ENCODE measurements at places on chromosomes 13 and 19.
A peak's percentile ranks its signal among the peaks of the same experiment; 100 is the strongest.

- DNase-seq = no peak
These were observed 11.5 kb upstream of the WBP4 start for GRCh38 chr13:41049480-41050440.

DNA sequence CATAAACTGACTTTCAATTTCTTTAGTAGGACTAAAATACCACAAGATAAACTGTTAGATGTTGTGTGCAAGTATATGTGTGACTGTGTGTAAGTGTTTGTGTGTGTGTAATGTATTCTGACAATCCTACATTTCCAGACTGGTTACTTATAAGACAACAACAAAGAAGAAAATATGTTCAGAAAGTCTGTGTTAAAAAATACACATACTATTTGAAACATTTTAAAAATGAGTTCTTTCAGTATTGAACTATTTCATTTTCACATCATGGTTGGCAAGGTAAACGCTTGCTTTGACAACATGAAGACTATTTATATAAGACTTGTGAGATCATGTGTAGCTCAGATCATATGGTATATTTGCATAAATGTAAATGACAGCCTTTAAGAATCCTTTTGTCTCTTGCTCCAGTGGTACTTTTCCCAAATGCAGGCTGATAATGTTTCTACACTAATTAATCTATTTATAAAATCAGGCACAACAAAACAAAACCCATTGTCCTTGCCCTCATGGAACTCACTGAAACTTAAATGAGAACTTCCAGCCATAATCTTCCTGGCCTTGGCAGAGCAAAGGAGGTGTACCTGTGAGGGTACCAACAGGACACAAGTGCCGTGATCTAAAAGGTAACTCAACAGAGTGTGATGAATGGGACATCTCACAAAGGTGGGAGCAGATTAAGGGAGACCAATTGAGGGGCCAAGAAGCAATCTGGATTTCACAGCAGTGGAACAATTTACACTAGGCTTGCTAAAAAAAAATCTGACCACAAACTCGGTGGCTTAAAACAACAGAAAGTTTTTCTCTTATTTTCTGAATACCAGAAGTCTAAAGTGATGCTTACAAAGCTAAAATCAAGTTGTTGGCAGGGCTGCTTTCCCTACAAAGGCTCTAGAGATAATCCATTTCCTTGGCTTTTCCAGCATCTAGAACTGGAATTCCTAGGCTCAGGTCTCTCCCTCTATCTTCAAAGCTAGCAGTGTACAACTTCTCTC, 349.0 kb downstream of the TBC1D4 start:
- no peak for DNase-seq

DNA sequence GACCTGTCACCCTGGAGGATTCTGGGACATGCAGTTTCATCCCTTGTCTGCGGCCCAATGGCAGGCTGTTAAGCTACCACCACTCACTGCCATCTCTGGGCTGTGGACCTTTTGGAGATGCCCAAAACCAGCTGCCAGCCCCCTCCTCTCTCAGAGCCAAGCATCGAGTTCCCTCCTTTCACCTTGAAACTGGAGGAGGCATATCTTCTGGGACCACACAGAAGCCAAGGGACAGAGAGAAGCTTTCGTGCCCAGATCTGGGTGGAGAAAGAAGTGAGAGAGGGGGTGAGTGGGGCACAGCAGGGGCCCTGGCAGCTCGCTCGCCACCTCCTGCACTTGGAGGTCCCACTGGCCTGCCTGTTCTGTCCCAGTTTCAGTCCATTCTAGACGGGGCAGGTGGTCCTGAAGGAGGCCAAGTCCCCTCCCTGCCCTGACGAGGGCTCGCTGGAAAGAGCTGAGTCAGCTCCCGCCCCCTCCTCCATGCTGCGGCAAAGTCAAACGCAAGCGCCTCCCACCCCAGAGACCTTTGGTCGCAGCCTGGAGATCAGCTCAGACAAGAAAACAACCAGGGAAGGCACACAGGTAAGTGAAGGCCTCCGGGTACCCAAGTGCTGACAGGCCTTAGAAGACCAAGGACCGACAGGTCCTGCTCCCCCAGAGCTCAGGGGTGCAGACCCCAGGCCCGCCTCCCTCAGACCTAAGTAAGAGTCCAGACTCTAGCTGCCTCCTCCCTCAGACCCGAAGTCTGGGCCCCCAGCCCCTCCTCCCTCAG, 3.8 kb downstream of the BCAT2 start:
- peak; percentile 40 for DNase-seq

- DNase-seq = no peak
These were observed 18.7 kb upstream of the CRYL1 start for GRCh38 chr13:20544201-20544923.

DNA sequence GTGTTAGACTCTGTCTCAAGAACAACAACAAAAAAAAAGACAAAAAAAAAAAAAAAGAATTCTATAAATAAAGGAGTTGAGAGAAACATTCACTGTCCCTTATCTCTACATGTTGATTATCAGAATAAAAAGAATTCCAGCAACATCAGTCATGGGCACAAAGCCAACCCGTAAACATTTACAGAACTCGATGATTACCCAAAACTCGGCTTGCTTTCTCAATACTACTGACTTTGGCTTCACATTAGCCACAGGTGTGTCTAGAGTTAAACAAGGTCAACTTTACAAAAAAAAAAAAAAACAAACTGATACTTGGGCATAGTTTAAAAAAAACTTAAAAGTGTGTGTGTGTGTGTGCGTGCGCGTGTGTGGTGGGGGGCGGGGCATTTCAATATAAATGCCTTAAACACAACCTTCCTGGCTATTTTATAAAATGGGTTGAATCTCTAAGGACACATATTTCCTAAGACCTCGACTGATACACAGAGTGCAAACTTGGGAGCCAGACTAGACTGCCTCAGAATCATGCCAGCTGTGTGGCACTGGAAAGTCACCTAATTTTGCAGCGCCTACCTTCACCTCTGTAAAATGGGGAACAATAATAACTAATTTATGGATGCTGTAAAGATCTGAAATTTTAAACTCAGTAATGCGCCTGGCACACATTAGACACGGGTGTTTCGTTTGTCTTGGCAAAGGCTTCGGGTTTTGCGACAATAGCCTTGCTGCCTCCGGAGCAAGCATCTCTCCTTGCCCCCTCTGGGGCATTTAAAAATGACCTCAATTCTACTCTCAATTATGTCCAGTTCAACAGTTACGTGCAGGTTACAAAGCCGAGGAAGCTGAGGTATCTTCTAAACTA, 922 bp downstream of the EBPL start:
- peak; percentile 33 for DNase-seq

DNA sequence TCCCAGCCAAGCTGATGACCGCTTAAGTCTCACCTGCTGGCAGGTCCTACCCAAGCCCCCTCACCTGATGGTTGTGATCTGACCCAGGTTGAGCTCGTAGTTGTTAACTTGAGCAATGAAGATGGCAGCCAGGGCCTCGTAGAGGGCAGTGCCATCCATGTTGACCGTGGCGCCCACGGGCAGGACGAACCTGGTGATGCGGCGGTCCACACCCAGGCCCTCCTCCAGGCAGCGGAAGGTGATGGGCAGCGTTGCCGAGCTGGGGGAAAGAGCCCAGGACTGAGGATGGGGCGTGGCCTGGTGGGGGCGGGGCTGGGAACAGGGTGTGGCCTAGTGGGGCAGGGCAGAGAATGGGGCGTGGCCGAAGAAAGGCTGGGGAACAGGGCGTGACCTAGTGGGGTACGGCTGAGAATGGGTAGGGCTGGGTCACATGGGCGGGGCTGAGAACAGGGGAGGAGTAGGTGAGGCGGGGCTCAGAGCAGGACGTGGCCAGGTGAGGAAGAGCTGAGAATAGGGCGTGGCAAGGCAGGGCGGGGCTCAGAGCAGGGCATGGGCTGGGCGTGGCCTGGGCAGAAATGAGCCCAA, 12.9 kb downstream of the OR7C2 start:
- no peak for DNase-seq

- no peak for DNase-seq
These were observed 6.6 kb downstream of the STARD13 start for GRCh38 chr13:33278913-33279312.

GRCh38 chr19:58549664-58550361, 5.1 kb downstream of the CHMP2A start:
- no peak for DNase-seq

DNA sequence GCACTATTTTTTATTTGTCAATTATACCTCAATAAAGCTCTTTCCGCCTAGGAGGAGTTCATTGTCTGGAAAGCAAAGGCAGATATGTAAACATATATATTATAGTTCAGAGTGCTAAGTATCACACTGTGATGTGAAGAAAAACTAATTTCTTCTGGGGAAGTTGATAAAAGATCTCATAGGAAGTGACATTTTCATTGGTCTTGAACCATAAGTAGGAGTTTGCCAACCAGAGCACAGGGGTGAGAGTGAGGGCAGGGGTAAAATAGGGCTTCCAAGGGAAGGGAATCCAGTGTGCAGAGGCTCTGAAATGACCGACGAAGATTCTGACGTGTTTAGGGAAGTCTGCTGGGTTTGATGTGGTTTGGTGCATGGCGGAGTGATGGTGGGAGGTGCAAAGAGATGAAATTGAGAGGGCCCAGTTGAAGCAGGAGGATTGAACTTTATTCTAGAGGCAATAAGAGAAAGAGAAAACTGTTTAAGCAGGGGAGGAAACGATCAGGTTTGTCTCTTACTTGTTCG, 780 bp upstream of the GTF2F2 start:
- DNase-seq = no peak

DNA sequence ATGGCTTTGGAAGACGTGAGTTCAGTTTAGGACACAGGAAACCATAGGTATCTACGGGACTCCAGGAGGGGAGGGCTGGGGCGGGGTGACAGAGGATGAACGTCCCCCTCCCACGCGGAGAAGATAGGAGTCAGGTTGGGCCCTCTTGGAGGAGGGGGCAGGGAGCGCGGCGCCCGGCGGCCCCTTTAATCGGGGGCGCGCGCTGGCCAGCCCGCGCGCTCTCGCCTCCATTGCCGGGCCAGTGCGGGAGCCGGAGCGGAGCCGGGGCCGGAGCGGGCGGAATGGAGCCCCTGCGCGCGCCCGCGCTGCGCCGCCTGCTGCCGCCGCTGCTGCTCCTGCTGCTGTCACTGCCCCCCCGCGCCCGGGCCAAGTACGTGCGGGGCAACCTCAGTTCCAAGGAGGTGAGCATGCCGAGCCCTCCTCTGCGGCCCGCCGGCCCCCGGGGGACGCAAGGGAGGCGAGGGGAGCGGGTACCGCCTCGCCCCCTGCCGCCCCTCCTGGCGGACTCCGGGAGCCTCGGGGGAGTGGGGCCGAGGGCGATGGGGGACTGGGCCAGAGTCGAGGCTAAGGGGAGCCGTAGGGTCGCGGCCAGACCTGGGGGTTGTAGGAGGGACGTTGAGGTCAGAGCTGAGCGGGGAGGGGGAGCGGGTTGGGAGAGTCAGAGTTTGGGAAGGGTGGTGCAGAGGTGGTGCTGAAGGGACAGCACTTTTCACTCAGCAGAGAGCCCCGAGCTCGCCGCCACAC, at the start of gene TMEM145:
Gene TMEM145, plus strand, starts transcription at position 214 of the 744 bp plus-strand sequence. Its CDS starts 68 bp downstream, at position 282.
- DNase-seq = no peak

GRCh38 chr13:38954844-38955243, 35.8 kb downstream of the STOML3 start:
- DNase-seq = no peak

DNA sequence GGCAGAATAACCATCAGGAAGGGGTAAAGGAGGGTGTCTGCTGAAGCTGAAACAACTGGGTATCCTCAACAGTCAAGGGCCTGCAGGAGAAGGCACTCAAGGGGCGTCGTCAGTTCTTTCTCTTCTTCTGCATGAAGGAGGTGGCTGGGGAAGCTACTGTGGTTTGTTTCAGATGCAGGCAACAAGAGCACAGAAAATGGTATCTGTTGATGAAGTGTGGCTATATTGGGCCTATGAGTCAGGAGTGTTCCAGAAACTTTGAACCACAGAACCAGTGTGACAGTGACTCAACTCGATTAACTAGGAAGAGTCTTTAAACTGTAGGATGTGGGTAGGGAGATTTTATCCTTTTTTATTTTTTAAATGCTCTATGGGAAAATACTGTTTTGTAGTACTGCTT, 686.3 kb downstream of the FGF9 start:
- no peak for DNase-seq

- DNase-seq = no peak
These were observed 4.7 kb downstream of the EPS8L1 start for GRCh38 chr19:55080121-55080967.

DNA sequence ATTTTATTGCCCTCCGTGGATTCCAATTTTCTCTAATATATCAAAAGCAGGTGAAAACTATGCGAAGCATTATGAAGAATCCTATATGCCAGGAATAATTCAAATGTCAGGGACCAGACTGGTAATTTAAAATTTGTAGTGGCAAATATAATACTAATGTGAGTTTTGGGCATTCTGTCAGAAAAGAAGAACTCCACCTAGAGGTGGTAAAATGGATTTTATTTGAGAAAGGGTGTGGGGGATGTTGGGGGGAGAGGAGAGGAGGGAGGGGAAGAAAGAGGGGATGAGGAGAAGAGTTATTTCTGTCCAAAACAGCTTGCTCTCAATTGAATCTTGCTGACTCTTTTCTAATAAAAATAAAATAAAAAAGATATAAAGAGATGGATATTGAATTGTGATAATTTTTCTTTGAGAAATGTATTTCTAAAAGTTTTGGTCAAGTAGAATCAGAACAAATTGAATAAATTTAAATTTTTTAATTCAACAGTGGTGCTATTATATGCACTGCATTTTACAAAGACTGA, 929.3 kb upstream of the SLITRK5 start:
- no peak for DNase-seq

- DNase-seq = no peak
These were observed 163.7 kb downstream of the URI1 start for GRCh38 chr19:30105727-30106126.

GRCh38 chr19:17244618-17245534, 843 bp downstream of the NR2F6 start:
- DNase-seq = no peak

- DNase-seq = peak; percentile 12
These were observed 175.3 kb downstream of the ZIC5 start for GRCh38 chr13:99796175-99796819.

DNA sequence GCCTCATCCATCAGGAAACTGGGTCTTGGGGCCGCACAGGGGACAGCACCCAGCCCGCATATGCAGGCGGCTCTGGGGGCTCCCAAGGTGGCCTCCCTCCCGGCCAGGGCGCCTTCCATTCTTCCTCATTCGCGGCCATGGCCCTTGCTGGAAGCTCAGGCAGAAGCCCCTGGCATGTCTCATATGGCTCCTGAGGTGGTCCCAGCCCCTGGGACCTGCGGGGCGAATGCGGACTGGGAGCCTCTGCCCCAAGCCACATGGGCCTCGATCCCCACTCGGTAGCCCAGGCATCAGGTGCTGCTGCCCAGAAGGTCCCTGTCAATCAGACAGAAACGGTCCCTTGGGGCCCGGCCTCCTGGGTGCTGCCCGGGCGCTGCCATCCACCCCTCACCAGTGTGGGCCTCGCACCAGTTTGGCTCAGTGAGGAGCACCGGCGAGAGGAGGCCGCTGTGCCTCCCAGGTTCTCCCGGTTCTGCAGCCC, 301.6 kb downstream of the TEX29 start:
- DNase-seq = no peak
